ENCODE measurements at places on chromosomes 6 and 20. TPM values are rescaled to one million over a fixed set of nuclear protein-coding genes. Genes with fewer than 3 reads are reported as not detected.

- no peak overlapping the region for H3K4me3 ChIP-seq
- H3K27me3 ChIP-seq: no peaks in the 10 kb centered on the region
- no peak for DNase-seq
- no peak overlapping the region for H3K27ac ChIP-seq
- H3K36me3 ChIP-seq: no peaks in the 10 kb centered on the region
Measured at GRCh38 chr6:138025528-138025978, 81.7 kb downstream of the PERP start.

The BACH2 gene
- total RNA-seq: 1.5 TPM

DNA sequence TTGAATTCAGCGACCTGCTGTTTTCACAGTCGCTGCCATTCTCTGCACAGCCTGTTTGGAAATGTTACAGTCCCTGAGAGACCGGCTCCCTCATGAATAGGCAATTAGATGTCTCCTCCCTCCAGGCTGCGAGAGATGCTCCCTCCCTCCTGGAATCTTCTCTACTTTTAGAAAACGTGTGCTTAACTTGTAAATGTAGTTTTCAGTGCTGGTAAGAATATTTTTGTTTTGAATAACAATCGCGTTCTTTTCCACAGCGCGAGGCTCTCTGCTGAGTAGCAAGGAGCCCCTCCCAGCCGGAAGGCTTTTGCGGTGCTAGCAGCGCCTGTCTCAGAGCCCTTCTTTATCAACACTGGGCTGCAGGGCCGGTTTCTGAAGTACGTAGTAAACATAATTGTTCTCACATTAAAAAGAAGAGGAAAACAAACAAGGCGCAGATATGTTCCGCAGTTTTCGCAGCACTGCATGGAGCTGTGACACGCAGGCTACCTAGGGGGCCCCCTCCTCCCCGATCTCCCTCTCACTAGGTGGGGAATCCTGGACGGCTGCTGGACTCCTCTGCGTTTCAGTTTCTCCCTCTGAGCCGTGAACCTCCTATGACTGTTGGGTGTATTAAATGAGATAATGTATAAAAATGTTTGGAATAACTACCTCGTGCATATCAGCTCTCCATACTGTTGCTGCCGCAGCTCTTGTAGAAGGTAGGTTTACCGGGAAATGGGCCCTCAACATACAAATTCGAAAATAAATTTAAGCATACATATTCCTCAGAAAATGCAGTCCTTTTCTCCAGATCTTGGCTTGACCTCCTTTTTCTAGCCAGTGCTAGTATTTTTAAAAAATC lies 79.0 kb upstream of the SPACA1 start:
- H3K4me1 ChIP-seq: peaks cover 3% of the 10 kb centered on the region
- no peak overlapping the region for H3K27ac ChIP-seq
- peaks cover 67% of the 10 kb centered on the region for H3K27me3 ChIP-seq

The PPP1R16B gene
- total RNA-seq: 6.3 TPM

GRCh38 chr6:108961985-108962384 lies 113.8 kb downstream of the ARMC2 start:
- no peak overlapping the region for H3K27ac ChIP-seq
- no peaks in the 10 kb centered on the region for H3K27me3 ChIP-seq
- H3K4me1 ChIP-seq: peaks cover 20% of the 10 kb centered on the region
- H3K4me3 ChIP-seq: no peak overlapping the region
- no peak for DNase-seq

- no peaks in the 10 kb centered on the region for H3K4me1 ChIP-seq
- no peaks in the 10 kb centered on the region for H3K36me3 ChIP-seq
- no peaks in the 10 kb centered on the region for H3K27me3 ChIP-seq
- no peak overlapping the region for H3K27ac ChIP-seq
Measured at GRCh38 chr6:94095961-94096360, 676.6 kb upstream of the EPHA7 start.

DNA sequence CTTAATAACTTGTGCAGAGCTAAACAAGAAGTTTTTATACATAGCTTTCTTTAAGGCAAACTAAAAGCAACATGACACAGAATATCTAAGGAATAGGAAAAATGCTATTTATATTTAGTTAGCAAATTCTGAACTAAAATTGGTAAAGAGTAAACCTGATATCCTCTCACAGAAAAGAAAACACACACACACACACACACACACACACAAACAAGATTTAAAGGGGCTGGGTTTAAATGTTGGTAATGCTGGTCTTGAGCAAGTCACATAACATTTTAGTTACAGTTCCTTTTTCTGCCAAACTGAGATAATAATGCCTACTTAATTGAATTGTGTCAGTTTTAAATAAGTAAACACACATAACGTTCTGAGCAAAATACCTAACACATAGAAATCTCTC lies 1.6 kb downstream of the TRDN start:
- no peak for DNase-seq
- peaks cover 29% of the 10 kb centered on the region for H3K4me1 ChIP-seq
- H3K4me3 ChIP-seq: peak overlapping the region; percentile 63
- no peaks in the 10 kb centered on the region for H3K36me3 ChIP-seq
- H3K27me3 ChIP-seq: no peaks in the 10 kb centered on the region
- peak overlapping the region; percentile 94 for H3K27ac ChIP-seq

- H3K27me3 ChIP-seq: no peaks in the 10 kb centered on the region
- peaks cover 40% of the 10 kb centered on the region for H3K4me1 ChIP-seq
- peak; percentile 92 for DNase-seq
Measured at GRCh38 chr20:47493175-47493962, 8.3 kb upstream of the NCOA3 start.

The HSPA1L gene
- 2.2 TPM for total RNA-seq

DNA sequence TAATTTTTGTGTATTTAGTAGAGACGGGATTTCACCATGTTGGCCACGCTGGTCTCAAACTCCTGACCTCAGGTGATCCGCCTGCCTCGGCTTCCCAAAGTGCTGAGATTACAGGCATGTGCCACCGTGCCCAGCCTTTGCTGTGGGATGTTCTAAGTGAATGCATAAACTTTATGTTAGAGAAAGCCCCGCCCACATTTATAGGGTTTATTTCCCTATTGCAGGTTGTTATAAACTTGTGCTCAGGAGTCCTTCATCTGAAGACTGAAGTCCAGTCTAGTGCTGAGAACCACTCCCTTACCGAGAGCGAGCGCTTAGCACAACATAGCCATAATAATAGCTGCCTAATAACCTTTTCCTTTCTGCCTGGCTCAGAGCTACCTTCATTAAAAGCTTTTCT lies 75.4 kb upstream of the ZNF217 start:
- no peak overlapping the region for H3K27ac ChIP-seq
- H3K27me3 ChIP-seq: no peaks in the 10 kb centered on the region
- no peaks in the 10 kb centered on the region for H3K36me3 ChIP-seq
- H3K4me1 ChIP-seq: no peaks in the 10 kb centered on the region

DNA sequence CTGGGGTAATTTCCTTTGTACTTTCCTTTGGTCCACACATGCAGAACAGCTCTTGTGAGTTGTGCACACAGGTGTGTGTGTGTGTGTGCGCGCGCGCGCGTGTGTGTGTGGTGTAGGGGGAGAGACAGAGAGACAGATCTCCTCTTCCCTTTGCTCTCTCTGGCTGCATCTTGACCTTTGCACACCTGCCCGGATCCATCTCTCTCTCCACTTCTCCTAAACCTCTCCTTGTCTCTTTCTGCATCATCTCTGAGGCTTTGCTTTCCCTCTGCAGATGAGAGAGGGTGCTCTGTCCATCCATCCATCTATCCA lies 67.0 kb downstream of the SRC start:
- DNase-seq: no peak
- H3K4me1 ChIP-seq: peaks cover 16% of the 10 kb centered on the region
- H3K4me3 ChIP-seq: no peak overlapping the region
- H3K36me3 ChIP-seq: no peaks in the 10 kb centered on the region
- H3K27me3 ChIP-seq: peaks cover 95% of the 10 kb centered on the region
- no peak overlapping the region for H3K27ac ChIP-seq

- H3K4me3 ChIP-seq: no peak overlapping the region
- DNase-seq: no peak
- no peaks in the 10 kb centered on the region for H3K27me3 ChIP-seq
- H3K4me1 ChIP-seq: peaks cover 1% of the 10 kb centered on the region
- H3K27ac ChIP-seq: no peak overlapping the region
- H3K36me3 ChIP-seq: no peaks in the 10 kb centered on the region
Measured at GRCh38 chr6:37155394-37156312, 14.3 kb upstream of the PIM1 start.

The STX7 gene
- total RNA-seq: 48.4 TPM

DNA sequence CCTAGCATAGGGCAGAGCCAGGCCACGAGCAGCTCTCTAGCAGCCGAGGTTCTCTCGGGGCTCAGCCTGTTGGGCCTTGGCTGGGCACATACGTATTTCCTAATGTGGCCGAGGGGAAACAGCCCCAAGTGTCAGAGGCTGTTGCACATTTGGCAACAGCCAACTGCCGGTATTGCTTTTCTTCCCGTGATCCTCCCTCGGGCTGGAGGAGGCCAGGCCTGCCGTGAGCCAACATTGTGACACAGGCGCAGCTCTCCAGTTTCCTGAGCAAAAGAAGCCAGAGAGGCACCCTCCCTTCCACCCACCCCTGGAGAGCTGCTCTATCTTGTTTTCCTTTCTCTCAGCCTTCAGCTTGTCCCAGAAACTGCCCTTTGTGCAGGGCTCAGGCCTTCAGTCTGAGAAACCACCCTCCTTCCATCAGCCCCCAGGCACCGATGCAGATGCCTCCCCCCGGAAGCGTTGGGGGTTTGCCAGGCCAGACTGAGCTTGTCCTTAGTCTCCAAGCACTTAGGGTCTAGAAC lies 5.1 kb upstream of the BPI start:
- no peaks in the 10 kb centered on the region for H3K36me3 ChIP-seq
- H3K4me3 ChIP-seq: no peak overlapping the region
- peak; percentile 79 for DNase-seq
- peaks cover 25% of the 10 kb centered on the region for H3K27me3 ChIP-seq
- peaks cover 15% of the 10 kb centered on the region for H3K4me1 ChIP-seq
- H3K27ac ChIP-seq: peak overlapping the region; percentile 80

GRCh38 chr6:66926060-66926459 lies 1219.0 kb upstream of the EYS start:
- H3K36me3 ChIP-seq: no peaks in the 10 kb centered on the region
- no peaks in the 10 kb centered on the region for H3K27me3 ChIP-seq
- no peak overlapping the region for H3K27ac ChIP-seq
- no peaks in the 10 kb centered on the region for H3K4me1 ChIP-seq

- no peaks in the 10 kb centered on the region for H3K4me1 ChIP-seq
- no peak for DNase-seq
Measured at GRCh38 chr20:258269-258858, 840 bp downstream of the DEFB132 start.

DNA sequence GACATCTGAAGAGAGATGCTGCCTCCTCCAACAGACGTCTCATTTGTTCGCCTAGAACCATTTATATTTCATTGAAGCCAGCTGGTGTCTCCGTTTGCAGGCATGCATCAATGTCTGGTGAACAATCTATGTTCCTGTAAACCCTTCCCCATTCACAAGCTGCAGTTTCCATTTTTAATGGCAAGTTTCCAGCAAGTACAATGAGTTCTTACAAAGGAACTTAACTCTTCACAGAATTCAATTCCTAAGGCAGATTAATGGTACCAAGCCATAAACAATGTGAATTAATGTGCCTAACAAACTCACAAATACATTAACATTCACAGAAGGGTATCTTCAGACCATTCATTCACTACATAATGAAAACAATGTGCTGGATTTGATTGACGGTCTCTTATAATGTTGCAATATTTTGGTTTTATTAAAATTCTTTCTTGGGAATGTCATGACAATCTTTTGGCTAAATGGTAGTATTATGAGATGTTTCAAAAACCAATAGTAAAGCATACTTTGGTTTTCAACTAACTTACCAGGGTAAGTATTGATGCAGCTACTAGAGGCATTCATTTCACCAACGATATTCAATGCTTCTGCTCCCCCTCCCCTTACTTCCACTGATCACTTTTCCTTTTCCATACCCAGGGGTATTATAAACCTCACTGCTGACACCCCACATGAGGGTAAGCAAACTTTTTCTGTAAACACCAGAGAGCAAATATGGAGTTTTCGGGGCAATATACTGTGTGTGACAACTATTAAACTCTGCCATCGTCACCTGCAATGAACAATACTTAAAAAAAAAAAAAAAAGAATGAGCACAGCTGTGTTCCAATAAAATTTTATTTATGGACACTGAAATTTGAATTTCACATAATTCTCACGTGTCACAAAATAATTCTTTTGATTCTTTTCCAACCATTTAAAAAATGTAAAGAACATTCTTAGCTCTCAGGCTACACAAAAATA lies 4.2 kb downstream of the AKIRIN2 start:
- H3K27me3 ChIP-seq: no peaks in the 10 kb centered on the region
- DNase-seq: no peak
- H3K4me1 ChIP-seq: peaks cover 91% of the 10 kb centered on the region
- peak overlapping the region; percentile 99 for H3K27ac ChIP-seq

GRCh38 chr6:90328004-90328403 lies 31.4 kb upstream of the BACH2 start:
- no peaks in the 10 kb centered on the region for H3K36me3 ChIP-seq
- no peak for DNase-seq
- H3K27me3 ChIP-seq: no peaks in the 10 kb centered on the region
- H3K4me3 ChIP-seq: no peak overlapping the region
- no peak overlapping the region for H3K27ac ChIP-seq

DNA sequence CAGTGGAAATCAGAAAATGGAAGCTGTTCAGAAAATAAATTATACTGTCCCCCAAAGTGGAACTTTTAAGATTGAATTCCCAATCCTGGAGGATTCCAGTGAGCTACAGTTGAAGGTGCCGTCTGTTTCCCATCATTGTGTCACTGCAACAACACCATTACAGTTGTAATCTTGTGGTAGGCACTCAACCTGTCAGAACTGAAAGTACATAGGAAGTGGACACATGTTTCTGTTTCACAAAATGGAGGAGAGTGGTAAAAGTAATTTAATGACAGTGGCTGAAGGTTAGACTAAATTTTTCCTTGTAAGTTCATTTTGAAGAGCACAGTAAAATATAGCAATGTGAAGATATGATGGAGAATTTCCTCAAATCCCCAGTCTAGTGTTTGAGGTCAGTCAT lies 70.0 kb downstream of the CD109 start:
- H3K4me3 ChIP-seq: no peak overlapping the region
- H3K27me3 ChIP-seq: no peaks in the 10 kb centered on the region
- no peaks in the 10 kb centered on the region for H3K4me1 ChIP-seq

DNA sequence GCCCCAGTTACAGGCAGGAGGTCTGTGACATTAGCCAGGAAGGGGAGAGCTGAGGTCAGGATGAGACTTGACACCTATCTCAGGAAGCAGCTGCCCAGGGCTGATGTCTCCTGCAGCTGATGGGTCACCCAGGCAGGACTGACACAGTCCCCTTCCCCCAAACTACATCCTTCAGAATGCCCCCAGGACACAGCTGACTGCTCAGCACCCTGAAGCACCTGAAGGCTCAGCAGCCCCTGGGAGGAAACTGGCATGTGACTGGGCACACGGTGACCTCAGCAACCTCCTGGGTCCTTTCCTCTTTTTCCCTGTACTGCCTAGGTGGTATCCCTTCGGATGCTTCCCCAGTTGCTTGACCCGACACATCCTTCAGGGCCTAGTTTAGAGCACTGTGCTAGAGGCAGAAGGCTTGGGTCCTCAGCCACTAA lies 1.9 kb downstream of the SDC4 start:
- H3K27ac ChIP-seq: peak overlapping the region; percentile 94
- DNase-seq: no peak
- no peaks in the 10 kb centered on the region for H3K27me3 ChIP-seq
- H3K36me3 ChIP-seq: no peaks in the 10 kb centered on the region
